Small intestine (tissue), 16 donors: ENCODE measurements at places on chromosomes 13 and 19.

DNA sequence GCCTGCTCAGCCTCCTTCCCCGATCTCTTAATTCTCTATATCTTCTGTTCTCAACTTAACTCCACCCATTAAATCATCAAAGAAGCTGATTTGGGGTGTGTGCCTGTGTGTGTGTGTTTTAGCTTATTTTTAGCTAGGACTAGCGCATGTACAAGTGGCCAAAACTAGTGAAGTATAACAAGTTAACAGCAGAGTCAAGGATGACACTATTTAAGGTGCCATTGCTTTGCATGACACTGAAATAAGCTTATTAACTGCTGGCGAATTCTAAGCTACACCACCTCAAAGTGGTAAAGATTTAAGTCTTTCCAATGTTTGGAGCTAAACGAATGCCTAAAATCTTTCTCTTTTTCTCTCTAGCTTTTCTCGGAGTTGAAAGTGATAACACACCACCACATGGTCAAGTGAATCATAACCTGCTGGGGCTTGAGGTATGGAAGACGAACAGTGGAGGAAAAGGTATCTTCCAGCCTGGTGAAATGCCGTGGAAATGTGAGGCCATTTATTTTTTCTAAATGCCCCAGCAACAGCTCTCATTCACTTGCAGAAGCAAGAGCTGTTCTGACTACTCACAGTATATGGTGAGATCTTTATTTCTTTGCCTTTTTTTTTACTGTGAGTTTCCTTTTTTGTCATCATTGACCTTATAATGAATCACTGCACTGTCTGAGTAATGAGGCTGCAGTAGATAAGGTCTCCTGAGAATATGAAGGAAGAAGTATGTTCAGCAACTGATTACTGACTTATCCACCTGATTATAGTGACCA lies 570.3 kb downstream of the PCDH9 start:
- H3K27me3 ChIP-seq, result no peaks in the 10 kb centered on the region
- DNase-seq, result no peak
- H3K36me3 ChIP-seq, result no peaks in the 10 kb centered on the region

DNA sequence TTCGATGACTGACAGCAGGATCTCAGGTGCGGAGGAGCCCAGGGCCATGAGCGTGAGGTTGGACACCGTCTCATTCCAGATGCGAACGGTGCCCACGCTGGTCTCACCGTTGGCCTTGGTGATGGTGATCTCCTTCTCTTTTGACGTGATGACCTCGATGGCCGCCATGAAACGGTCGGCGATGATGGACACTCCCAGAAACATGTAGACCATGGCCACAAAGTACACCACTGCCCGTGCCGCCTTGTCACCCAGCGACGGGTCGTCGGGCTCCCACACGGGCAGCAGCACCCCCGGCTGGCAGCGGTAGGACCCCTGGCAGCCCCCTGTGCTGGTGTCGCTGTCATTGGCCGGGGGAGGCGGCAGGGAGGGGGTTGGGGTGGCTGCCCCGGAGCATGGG lies 5.7 kb downstream of the SLC8A2 start:
- no peak overlapping the region for H3K27ac ChIP-seq
- H3K4me3 ChIP-seq, result no peak overlapping the region
- no peaks in the 10 kb centered on the region for H3K36me3 ChIP-seq
- no peaks in the 10 kb centered on the region for H3K4me1 ChIP-seq
- H3K27me3 ChIP-seq, result peaks cover 57% of the 10 kb centered on the region

- DNase-seq, result peak; percentile 44
- no peaks in the 10 kb centered on the region for H3K36me3 ChIP-seq
- no peaks in the 10 kb centered on the region for H3K27me3 ChIP-seq
- H3K4me3 ChIP-seq, result no peak overlapping the region
- peak overlapping the region; percentile 91 for H3K27ac ChIP-seq
These were observed 3.6 kb downstream of the CDC42EP5 start for GRCh38 chr19:54469496-54469934.

- no peak for DNase-seq
- H3K4me3 ChIP-seq, result peak overlapping the region; percentile 37
- no peaks in the 10 kb centered on the region for H3K27me3 ChIP-seq
- H3K4me1 ChIP-seq, result peaks cover 3% of the 10 kb centered on the region
- peak overlapping the region; percentile 13 for H3K27ac ChIP-seq
These were observed 416 bp downstream of the SLC25A42 start for GRCh38 chr19:19064098-19064722.

DNA sequence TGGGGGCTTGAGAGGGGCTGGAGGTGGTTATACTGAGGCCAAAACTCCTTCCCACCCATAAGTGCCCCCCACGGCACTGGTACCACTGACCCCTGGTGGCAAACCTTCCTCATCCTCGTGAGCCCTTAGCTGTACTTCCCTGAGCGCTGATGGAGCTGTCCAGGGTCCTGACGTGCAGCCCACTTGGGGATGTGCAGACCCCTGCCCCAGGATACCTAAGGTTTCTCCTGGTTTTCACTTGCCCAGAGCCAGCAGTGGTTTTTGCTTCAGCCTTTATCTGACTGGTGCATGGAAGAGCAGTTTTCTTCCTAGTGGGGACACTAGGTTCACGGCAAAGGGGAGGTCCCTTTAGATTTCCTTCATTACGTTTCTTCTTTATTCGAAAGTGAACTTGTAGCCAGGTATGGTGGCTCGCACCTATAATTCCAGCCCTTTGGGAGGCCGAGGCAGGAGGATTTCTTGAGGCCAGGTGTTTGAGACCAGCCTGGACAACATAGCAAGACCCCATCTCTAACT lies 28.7 kb upstream of the KCTD15 start:
- no peak overlapping the region for H3K27ac ChIP-seq
- no peaks in the 10 kb centered on the region for H3K36me3 ChIP-seq
- no peaks in the 10 kb centered on the region for H3K27me3 ChIP-seq
- DNase-seq, result peak; percentile 43
- no peak overlapping the region for H3K4me3 ChIP-seq
